ENCODE measurements at places on chromosomes 3 and 15.

- DNase-seq: peak; percentile 81
These were observed 99.5 kb upstream of the FAM98B start for GRCh38 chr15:38354315-38354929.

DNA sequence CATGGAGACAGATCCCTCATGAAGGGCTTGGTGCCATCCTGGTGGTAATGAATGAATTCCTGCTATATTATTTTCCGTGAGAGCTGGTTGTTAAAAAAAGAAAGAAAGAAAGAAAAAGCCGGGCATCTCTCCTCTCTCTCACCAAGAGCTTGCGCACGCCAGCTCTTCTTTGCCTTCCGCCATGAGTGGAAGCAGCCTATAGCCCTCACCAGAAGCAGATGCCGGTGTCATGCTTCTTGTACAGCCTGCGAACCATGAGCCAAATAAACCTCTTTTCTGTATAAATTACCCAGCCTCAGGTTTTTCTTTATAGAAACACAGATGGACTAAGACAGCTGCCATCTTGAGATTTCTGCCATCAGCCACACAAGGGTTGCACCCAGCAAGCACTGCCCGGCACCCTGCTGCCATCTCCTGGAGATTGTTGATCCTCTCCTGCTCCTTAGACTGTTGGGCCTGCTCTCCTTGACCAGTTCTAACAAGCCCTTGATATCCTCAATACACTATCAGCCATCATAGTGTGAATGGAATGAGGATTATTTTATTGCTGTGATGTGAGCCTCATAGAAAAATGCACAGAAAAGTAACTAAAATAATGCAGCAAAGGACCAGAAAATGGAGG lies 3.5 kb upstream of the AHSG start:
- DNase-seq: no peak

GRCh38 chr3:129597087-129597999 lies 9.1 kb downstream of the PLXND1 start:
- DNase-seq: no peak

GRCh38 chr15:76903251-76903681 lies 1.9 kb downstream of the SCAPER start:
- DNase-seq: peak; percentile 22

- peak; percentile 82 for DNase-seq
These were observed 33.5 kb upstream of the PTPN23 start for GRCh38 chr3:47347217-47347801.

GRCh38 chr3:144770915-144771351 lies 799.3 kb downstream of the DIPK2A start:
- DNase-seq: peak; percentile 78

DNA sequence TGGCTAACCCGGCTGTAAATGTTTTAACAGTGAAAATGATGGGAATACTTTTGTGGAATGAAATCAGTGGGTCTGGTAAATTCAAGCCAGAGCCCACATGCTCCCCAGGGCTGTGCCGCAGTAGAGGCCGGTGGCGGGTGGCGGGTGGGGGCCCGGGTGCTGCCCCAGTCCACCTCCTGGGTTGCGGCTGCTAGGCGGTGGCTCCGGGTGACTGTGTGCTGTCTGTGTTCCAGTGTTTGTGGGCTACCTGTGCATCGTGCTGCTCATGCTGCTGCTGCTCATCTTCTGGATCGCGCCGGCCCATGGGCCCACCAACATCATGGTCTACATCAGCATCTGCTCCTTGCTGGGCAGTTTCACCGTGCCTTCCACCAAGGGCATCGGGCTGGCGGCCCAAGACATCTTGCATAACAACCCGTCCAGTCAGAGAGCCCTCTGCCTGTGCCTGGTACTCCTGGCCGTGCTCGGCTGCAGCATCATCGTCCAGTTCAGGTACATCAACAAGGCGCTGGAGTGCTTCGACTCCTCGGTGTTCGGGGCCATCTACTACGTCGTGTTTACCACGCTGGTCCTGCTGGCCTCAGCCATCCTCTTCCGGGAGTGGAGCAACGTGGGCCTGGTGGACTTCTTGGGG lies 14.9 kb upstream of the NIPA2 start:
- no peak for DNase-seq

GRCh38 chr3:183377307-183377959 lies 51.0 kb downstream of the MCF2L2 start:
- no peak for DNase-seq

DNA sequence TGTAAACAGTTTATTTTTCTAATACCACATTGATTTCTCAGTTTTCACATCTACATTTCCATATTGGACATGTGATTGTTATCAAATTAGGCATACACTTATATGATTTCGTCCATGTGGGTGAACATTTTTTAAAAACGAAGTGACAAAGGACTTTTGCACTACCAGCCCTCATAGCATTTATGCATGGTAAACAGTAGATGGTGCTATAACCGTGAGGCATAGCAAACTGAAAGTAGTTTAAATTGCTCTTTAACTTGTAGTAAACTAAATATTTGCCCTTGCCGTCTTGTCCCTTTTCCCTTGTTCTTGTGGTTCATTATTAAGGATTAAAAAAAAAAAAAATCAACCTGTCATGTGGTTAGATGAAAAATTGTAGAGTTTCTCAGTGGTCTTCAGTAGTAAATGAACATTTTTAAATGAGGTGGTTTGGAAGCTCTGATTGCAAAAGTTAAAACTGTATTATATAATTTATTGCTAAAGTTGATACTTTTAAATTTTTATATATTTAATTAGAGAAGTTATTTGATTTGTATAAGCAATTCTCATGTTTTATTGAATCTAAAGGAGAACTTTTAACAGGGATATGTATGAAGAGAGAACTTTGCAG lies 24.0 kb downstream of the STX19 start:
- peak; percentile 59 for DNase-seq
